ENCODE measurements at places on chromosomes 3 and 15.

DNA sequence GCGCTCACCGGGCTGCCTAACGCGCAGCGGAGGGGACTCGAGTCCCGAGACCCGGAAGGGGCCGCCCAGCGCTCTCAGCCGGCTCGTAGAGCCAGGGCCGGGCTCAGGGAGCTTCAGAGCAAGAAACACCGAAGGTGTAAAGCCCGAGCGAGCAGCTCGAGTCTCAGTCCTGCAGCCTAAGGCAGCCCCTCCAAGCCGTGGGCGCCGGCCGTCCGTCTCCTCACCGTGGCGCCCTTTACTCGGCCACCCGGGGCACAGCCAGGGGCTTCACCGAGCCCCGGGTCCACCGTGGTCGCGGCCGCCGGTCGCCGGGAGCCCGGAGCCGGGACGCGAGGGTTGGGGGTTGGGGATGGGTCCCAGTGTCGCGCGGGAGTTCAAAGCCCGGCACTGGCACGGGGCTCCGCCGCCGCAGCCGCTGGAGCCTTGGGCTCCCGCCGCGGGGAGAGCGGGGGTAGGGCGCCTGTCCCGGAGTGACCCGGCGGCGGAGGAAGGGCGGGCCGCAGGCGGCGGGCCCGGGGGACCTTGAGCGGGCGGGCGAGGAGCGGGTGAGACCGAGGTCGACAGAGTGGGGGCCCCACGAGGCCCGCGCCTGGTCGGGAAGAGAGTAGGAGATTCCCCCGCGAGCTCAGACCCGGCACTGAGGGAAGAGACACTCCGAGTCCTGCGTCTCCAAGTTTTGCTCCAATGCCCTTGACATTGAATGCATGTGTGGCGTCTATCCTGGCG, 26.9 kb upstream of the THRB start:
- DNase-seq = no peak

- DNase-seq = no peak
Measured at GRCh38 chr15:57655809-57656208, 50.7 kb upstream of the POLR2M start.

GRCh38 chr15:68885070-68885469, 45.3 kb upstream of the SPESP1 start:
- no peak for DNase-seq

DNA sequence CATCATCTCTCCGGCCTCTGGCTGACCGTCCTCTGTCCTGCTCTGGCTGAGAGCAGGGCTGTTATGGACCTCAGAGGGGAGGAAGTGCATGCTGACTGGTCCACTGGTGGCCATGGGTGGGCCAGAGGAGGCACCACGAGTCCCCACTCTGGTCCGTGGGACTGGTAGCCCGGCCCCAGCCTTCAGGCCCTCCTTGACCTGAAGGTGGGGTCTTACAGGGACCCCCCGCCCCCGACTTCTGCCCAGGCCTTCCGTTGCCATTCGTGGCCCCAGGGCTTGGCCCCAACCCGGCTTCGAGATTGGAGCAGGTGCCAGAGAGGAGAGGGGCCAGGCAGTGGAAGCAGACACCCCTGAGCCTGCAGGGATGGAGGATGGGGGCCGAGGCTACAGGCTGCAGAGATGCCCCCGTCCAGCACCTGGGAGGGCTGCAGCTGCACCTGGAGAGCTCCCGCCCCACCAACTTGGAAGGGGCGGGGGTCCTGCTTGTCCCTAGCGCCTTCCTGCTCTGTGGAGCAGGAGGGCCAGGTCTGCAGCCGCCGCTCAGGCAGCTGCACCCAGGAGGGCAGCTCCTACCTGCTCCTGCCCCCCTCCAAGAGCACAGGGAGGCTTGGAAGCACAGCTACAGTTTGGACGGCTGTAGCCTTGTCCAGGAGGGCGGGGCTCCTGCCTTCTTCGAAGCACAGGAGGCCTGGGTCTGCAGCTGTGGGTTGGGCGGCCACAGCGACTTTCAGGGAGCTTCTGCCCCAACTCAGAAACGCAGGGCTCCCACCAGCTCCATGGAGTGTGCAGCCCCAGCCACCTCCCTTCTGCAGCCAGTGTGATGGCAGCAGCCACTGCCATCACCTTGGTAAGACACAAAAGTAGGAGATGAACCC, 142.5 kb downstream of the KLF13 start:
- no peak for DNase-seq

GRCh38 chr15:92650256-92650655, 5.3 kb downstream of the FAM174B start:
- no peak for DNase-seq

GRCh38 chr3:185460719-185461350, 38.0 kb downstream of the TMEM41A start:
- no peak for DNase-seq

DNA sequence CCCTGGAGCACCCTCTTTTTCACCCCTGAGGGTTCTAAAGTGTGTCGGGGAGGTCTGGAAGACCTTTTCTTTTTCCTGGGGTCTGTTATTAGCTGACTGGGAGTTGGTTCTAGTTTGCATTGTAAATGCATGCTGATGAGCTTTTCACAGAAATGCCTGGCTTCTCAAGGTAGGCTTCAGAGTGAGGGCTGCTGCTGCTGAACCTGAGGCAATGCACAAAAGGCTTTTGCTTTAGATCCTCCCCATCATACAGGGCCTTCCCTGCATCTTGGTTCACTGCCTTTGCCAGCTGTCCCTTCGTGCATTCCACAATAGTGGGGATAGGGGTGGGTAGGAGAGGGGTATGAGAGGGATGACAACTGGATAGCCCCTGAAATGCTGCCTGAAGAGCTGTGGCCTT, 46.6 kb downstream of the FAH start:
- DNase-seq = no peak

GRCh38 chr3:196412704-196413103, 19.5 kb downstream of the UBXN7 start:
- DNase-seq = no peak

GRCh38 chr3:159887911-159888310, 100.7 kb upstream of the IL12A start:
- DNase-seq = no peak

DNA sequence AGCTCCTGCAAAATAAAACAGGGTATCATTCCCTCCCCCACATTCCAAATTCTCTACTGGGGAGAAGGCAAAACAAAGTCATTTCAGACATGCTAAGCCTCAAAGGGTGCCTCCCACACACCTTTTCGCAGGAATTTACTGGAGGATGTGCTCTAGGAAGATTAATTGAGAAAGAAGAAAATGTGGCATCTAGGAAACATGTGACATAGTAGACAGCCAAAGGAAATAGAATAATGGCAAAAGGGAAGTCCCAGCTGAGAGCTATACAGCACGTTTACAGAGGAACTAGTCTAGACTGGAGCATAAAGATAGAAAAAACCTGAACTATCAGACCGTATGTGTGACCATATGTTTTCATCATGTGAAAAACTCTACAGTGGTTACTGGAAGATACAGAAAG, 58.8 kb upstream of the MELTF start:
- DNase-seq = no peak

GRCh38 chr3:113218011-113218680, 6.8 kb downstream of the BOC start:
- no peak for DNase-seq

- DNase-seq = no peak
Measured at GRCh38 chr3:46301122-46301835, 52.6 kb upstream of the CCR2 start.

GRCh38 chr3:197427021-197427420, 128.6 kb upstream of the DLG1 start:
- DNase-seq = no peak

DNA sequence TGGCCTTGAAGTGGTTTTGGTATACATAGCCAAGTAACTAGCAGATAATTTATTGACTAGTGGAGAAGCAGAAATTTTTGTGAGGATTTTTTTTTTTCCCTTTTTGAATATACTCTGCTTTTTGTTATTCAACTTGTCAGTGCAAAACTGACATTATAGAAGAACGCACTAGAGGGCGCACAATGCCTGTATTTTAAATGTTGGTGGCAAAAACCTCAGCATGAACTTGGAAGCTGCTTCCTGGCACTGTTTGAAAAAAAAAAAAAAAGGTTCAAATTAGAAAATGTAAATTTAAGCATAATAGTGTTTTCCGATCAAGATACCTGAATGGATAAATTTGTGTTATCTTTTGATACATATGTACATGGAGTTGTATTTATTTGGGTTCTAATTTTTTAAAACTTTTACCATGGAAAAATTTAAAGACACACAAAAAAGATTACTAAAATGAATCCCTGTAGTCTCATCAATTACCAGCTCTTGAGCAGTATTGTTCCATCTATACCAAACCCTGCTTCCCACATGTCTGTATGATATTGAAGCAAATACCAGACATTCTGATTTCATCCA, 56.0 kb downstream of the SLC25A26 start:
- peak; percentile 2 for DNase-seq

DNA sequence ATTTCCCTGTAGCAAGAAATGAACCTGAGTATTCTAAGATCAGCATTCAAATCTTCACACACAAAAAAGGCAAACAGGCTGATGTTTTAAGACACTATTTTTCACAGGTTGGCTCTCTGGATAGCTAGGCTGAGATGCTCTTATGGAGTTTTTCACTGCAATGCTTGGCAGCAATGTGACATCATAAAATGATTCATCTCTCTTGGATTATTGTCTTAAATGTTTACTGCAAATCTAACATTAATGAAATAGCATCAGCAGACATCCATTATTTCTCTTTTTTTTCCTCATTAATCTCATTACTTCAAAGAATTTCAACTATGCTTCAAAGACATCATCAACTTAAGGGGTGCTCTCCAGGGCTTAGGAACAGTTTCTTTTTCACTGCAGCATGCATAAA, 23.6 kb upstream of the SSUH2 start:
- no peak for DNase-seq

GRCh38 chr3:14863333-14864100, 44.8 kb downstream of the FGD5 start:
- no peak for DNase-seq

DNA sequence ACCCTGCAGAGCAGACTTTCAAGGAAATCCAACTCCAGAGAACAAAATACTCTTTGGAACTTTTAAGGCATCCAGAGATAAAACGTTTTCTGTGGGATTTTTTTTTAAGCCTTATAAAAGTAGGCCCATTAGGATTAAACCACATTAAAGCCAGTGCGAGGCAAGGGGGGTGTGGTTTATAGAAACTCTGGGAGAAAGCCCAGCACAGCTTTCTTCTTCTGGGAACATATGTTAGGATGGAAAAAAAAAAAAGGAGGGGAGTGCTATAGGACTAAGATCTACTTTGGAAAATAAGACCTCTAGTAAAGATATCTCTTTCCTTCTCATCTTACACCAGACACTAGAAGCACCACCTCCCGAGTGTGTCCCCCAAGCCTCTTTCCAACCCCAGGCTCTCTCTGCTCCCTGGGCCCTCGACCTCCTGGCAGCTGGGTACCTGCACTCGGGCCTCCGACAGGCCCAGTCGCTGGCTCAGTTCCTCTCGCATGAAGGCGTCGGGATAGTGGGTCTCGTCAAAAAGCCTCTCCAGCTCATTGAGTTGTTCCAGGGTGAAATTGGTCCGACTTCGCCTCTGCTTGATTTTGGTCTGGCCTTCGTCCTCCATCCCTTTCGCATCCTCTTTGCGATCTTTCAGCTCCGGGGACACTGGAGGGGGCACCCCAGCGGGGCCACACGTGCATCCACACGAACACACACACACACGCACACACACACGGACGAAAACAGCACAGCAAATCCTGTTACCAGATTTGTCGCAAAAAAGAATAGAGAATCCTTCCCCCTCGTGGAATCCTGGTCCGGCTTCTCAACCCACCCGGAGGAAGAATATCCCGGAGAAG, 3.8 kb downstream of the SHOX2 start:
- DNase-seq = no peak

- DNase-seq = no peak
Measured at GRCh38 chr3:47024932-47025331, 45.5 kb downstream of the NBEAL2 start.

- no peak for DNase-seq
Measured at GRCh38 chr3:187571701-187572100, 98.5 kb downstream of the SST start.

- DNase-seq = no peak
Measured at GRCh38 chr3:65569129-65569528, 469.6 kb downstream of the MAGI1 start.

- no peak for DNase-seq
Measured at GRCh38 chr15:39139431-39140059, 441.3 kb upstream of the THBS1 start.

DNA sequence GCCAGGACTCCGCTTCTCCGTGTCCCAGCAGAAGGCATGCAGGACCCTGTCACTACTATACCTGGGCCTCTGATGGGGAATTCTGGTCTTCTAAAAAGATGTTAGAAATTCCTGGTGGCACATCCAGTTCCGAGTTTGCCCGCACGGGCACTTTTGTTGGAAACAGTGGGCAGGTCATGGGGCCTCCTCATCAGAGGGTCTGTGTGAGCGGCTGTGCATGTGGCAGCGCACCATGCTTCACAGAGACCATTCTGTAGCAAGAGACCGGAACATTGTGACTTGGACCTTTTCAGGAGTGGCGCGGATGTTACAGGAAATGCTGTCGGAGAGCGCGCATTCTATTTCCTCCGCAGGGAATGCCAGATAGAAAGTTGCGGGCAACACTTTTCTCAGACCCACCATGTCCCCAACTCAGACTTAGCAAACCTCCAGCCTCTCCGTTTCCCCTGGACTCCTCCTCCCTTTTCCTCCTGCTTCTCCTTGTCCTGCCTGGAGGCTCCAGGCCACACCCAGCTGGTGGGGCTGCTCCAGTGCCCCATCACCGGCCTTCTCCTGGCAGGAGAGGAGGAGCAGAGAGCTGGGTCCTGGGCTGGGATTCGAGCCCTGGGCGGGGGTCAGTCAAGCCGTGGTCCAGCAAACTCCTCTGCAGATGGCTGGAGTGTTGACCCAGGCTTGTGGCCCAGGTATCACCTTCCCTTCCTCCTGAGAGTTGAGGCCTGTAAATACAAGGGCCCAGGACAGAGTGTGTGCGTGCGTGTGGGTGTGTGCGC, 46.6 kb downstream of the KLF13 start:
- no peak for DNase-seq

- DNase-seq = no peak
Measured at GRCh38 chr3:37935290-37935668, 55.3 kb upstream of the VILL start.

GRCh38 chr15:66076591-66077319, 176.8 kb downstream of the MEGF11 start:
- no peak for DNase-seq

GRCh38 chr3:53570081-53570480, 75.7 kb downstream of the CACNA1D start:
- DNase-seq = no peak

GRCh38 chr3:64167351-64167750, 57.9 kb downstream of the PRICKLE2 start:
- no peak for DNase-seq

DNA sequence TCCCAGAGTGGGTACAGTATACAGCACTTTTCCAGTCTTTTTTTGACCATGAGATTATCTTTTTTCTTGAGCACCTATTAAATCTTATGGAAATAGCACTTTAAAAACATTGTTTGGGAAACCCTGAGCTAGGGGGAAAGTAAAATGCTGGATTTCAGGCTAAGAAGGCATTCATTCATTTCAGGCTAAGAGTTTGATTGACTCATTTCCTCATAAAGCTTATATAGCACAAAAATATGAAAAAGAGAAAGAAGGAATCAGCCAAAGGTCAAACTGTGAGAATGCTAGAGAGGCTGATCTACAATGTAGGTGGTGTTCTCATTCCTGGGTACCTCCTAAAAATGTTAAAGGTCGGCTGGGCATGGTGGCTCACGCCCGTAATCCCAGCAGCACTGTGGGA, 10.5 kb downstream of the TTC23 start:
- no peak for DNase-seq

Data from DMS153 (cell line).